ENCODE measurements at places on chromosomes 6 and 20.

- no peak for DNase-seq
Observed at GRCh38 chr6:28758046-28758817, 165.6 kb downstream of the TRIM27 start.

- no peak for DNase-seq
Observed at GRCh38 chr6:47357827-47358226, 48.1 kb upstream of the TNFRSF21 start.

DNA sequence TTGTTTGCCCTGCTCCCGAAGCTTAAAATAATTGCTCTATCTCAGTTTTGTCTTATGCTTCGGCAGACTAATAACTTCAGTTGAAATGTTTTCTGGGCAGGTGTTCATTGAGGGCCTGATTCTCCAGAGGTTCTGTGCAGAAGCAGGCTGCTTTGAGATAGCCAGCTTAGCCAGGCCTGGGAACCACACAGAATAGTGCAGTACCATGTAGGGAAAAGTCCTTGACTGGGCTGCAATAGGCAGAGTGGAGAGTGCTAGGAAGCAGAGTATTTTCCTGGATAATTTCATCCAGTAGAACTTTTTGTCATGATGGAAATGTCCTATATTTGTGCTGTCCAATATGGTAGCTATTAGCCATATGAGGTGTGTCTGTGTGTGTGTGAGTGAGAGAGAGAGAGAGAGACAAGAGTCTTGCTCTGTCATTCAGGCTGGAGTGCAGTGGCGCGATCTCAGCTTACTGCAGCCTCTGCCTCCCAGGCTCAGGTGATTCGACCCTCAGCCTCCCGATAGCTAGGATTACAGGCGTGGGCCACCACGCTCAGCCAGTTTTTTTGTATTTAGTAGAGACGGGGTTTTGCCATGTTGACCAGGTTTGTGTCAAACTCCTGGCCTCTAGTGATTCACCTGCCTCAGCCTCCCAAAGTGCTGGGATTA is 15.9 kb downstream of the TOP1 start:
- DNase-seq = no peak

DNA sequence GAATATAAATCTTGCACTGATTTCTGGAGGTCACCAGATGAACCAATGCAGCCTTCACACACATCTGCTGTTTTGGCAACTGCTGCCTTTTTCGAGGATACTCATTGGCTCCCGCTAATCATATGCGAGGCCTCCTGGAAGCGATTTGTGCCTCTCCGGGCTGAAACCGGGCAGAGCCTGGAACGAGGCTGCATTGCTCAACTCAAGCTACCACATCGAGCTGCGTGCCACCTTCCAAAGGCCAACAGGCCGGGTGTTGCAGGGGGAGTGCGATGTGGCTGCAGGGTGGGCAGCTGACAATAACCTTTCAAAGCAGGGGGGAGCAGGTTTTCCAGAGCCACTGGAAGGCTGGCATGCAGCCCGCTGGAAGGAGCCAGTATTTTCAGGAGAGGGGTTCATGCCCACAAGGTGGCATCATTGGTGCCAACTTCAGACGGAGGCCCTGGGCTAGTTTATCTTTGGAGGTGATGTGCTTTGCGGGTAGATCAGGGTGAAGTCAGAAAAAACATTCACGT is 122.6 kb upstream of the IFNGR1 start:
- DNase-seq = peak; percentile 43

DNA sequence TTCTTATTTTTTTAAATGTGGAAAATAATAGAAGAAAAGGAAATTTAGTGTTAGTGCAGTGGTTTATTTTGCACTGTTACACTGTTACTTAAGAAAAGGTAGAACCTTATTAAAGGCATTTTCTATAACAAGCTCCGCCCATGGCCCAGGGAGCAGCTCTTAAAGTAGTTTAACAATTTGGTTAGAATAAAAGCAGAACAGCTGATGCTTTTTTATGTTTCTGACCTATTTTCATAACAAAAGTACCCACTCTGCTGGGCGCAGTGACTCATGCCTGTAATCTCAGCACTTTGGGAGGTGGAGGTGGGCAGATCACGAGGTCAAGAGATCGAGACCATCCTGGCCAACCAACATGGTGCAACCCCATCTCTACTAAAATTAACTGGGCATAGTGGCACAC is 32.6 kb downstream of the DSTN start:
- DNase-seq = no peak

- no peak for DNase-seq
Observed at GRCh38 chr6:157255079-157255478, 68.2 kb downstream of the TMEM242 start.

DNA sequence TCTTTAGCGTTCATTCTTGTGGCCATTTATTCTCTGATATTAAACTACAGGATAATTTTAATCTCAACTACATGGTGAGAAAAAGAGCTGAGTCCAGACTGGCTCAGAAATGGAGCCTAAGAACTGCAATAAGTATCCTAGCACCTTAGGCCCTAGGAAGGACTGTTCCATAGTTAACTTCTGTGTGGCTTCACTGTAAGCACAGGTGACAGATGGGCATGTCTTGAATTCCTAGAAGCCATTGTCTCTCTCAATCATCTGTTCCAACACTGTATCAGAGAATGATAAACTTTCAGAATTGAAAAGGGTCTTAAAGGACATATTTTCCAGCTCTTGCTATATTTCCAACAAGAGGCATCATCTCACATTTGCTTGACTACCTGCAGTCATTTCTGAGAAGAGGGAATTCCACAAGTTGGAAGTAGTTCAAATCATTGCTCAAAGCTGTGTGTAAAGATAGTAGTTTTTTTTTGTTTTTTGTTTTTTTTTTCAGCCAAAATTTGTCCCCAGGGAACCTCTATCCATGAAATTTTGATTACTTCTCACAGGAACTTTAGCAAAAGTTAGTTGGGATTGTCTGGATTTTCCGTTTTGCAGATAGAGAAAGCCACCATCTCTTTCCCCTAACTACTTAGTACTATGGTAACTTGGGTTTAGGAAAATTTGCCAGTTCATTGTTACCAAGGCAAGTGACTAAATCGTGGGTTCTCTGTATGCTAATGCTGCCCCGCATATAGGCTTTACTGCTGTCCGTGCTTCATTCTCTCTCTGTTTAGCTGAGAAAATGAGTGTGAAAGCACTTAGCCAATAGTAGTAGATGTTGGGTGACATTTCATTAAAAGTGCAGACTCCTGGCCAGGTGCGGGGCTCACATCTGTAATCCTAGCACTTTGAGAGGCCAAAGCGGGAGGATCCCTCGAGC is 47.2 kb downstream of the KCNS1 start:
- DNase-seq = no peak

DNA sequence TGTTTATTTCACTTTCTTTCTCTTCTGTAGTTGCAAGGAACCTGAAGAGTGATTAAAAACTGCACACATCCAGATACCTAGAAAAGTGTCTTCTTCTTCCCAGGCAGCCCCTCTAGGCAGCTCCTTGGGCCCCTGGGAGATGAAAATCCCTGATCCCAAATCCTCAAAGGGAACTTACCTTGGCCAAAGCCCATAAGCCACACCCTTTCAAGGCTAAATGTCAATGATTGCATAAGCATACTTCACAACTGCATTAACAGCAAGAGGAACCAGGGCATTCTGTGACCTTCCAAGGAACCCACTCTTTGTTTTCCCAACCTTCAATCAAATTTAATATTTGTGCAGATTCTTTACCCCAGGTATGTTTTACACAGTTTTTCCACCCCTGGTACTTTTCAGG is 4.4 kb upstream of the HMGN3 start:
- no peak for DNase-seq

DNA sequence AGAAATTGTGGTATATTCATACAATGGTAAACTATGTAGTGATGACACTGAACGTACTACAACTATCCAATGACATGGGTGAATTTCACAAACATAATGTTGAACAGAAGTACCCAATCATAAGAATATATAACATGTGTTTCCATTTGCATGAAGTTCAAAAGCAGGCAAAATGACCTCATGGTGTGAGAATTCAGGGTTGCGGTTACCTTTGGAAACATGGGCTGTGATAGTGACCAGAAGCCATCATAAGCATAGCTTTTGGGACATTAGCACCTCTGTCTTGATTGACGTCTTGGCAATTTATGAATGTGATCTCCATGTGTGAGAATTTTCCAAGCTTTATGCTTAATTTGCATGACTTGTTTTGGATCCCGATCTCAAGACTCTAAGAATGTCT is 500.1 kb upstream of the JAG1 start:
- no peak for DNase-seq

GRCh38 chr20:38167851-38168760 is 3.0 kb upstream of the TGM2 start:
- DNase-seq = no peak

GRCh38 chr6:106997392-106998158 is 23.0 kb upstream of the CD24 start:
- peak; percentile 20 for DNase-seq

GRCh38 chr6:136716917-136717715 is 75.2 kb downstream of the MAP3K5 start:
- DNase-seq = no peak

DNA sequence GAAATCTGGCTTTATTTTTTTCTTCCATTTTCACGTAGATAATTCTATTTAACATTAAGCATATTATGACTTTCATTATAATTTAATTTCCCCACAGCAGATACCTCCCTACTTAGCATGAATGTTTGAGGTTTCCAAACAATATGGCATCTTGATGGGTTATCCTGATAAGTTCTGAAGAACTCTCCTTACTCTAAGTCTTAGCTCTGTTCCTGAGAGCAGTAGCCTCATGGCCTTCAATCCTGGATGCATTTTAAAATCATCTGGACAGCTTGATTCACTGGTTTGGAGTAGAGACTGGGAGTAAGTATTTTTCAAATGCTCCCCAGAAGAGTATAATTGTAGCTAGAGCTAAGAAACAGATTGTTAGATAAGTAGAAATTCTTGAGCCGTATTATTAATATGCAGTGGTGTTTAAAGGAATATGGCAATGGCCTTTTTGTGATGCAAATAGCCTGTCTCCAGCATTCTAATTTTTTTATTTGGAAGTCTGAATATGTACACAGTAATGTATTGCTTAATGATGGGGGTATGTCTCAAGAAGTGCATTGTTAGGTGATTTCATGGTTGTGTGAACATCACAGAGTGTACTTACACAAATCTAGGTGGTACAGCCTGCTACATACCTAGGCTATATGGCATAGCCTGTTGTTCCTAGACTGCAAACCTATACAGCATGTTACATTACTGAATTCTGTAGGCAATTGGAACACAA is 110.5 kb upstream of the EEF1E1 start:
- DNase-seq = no peak

DNA sequence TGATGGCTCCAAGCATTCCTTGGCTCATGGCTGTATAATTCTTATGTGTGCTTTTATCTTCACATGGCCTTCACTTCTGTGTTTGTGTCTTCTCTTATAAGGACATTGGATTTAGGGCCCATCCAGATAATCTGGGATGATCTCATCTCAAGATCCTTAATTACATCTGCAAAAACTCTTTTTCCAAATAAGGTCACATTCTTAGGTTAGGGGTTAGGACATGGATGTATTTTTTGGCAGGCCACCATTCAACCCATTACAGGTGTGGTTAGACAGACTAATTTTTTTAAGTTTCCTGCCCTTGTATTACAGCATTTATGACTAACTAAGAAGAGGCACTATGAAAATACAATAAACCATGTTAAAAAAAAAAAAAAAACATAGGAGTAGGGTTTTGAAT is 254.0 kb downstream of the TPBG start:
- no peak for DNase-seq

GRCh38 chr6:125102891-125103290 is 50.7 kb upstream of the TPD52L1 start:
- no peak for DNase-seq

DNA sequence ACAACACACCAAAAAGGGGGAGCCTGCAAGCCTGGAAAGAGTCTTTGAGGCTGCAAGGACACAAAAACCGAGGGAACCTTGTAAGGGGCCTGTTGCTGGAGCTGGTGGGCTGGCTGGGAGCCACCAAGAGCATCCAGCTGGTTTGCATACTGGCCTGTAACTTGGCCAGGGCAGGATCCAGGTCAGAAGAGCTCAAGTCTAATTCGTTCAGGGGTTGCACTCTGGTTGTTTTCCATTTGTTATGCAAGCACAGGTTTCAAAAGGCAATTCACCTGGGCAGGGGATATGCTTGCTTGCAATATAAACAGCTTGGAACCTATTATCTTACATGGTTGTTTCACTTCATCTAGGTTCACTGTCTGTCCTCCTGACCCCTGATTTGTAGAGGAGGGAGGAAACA is 98.3 kb upstream of the GCM1 start:
- DNase-seq = no peak

GRCh38 chr6:104750449-104750848 is 109.3 kb downstream of the HACE1 start:
- no peak for DNase-seq

DNA sequence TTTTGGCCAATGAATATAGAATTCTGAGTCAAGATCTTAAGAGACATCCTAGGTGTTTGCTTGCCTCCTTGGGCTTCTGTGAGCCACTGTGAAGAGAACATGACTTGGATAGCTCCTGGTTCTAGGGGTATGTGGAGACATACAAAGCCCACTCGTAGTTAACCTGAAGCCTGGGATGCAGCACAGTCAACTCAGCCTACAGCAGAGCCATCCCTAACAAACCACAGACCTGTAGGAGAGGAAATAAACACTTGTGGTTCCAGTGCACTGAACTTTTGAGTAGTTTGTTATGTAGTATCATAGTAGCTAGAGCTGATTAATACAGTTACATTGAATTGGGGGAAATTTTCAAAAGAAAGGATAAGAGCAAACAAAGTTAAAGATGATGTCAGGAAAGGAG is 474.4 kb upstream of the HSF2 start:
- no peak for DNase-seq

DNA sequence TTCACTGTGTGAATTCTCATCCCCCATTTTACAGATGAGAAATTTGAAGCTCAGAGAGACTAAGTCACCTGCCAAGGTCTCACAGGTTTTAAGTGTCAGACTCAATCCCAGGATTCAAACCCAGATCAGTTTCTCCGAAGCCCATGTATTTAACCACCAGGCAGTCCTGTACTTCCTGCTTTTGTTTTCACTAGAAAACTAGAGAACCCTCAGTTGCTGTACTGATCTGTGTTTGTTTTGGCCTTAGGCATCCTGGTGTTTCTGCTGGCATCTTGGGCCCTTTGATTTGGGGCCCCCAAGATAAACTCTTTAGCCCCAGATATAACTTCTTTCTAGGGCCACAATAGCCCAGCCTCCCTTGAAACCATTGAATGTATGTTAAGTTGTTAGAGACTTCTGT is 36.5 kb downstream of the PPP1R16B start:
- DNase-seq = no peak

GRCh38 chr6:45487645-45488044 is 109.9 kb upstream of the SUPT3H start:
- DNase-seq = no peak

DNA sequence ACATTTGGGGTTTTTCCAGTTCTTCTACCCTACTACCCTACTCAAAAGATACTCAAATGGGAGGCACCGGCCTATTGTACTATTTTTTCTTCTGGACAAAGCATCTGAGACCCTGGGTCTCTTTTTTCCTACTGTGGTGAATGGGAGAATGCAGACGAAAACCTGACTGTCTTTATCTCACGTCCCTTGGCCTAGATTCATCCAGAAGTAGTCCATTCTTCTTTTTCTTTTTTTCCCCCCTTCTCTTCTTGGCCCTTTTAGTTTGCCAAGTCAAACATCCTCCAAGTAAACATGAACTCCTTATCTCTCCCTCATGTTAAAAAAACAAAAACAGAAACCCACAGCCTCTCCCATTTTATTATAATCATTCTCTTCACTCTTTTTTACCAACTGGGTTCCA is 8.7 kb upstream of the ILRUN start:
- no peak for DNase-seq
